NCI-H1092 treated with DMSO at 0.1 percent for 48 hours (cell line): ENCODE measurements at places on chromosomes 11 and 22.

GRCh38 chr11:78694152-78694551 lies 119.5 kb upstream of the NARS2 start:
- no peak for DNase-seq

GRCh38 chr11:17394743-17395390 lies 6.4 kb upstream of the KCNJ11 start:
- no peak for DNase-seq

DNA sequence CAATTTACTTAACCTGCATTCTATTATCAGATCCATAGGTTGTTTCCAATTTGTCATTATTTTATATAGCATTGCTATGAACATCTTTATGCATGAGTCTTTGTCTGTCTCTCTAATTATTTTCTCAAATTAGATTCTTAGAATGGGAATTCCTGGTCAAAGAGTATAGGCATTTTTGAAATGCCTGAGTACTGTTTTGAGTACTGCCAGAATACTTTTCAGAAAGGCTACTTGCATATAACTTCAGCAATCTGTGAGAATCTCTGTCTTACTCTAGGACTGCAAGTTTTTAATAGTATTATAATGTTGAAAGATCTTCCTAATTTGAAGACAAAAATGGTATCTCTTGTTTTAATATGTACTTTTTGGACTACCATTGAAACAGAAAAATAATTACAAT lies 56.6 kb downstream of the KCNC1 start:
- DNase-seq = no peak

DNA sequence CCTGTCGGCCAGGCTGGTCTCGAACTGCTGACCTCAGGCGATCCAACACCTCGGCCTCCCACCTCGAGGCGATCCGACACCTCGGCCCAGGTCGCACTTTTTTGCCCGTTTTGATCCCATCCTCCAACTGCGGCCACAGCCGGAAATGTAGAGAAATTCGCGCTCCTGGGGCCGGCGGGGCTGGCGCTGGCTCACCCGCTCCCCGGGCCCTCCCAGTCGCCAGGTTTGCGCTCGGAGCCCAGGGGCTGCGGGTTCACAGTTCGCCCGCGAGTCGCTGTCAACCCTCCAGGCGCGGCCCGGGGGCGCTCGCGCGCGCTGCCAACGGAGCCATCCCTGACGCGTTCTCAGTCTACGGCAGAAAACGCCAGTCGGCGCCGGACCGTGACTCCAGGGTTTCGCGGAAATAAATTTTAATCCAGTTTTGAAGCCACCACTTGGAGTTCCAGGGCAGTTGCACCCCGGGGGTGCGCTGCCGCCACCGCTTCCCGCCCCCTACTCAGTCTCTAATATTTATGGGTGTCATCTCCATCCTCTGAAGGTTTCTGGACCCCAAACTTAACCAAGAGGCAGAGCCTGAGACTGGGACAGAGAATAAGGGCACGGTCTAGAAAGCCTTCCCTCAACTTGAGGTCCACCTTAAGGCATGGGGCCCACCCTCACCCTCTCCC lies 1.5 kb upstream of the KLHDC7B start:
- DNase-seq = no peak

DNA sequence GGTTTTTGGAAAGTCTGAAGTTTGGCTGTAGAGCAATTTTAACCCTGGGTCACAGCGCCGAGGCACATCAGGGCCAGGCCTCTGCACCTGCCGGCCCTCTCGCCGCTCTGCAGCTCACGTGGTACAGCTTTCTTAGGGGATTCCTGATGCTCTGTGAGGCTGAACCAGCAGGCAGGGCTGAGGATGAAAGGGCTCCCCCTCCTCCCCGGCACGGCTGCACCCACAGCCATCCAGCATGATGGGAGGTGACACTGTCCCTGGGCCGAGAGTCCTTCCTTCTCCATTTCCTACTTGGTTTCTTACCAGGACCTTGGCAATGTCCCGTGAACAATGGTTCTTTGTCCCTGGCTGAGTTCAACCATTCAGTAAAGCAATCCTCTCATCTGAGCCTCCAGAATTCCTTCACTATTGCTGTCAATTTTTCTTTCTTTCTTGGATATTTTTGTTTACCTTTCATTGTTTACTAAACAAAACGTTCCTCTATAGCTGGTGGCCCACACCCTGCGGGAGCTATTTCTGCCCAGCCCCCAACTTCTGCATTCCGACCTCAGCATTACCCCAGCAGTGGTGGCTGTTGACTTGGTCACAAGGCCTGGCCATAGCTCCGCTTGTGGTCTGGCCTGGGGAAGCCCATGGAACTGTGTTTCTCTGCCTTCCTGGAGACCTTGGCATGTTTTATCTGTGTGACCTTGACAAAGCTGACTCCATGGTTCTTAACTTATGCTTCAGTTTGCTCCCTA lies 172.8 kb upstream of the B3GAT1 start:
- peak; percentile 23 for DNase-seq
